ENCODE measurements at places on chromosomes 12 and 14. TPM values are rescaled to one million over a fixed set of nuclear protein-coding genes. Genes with fewer than 3 reads are reported as not detected.

DNA sequence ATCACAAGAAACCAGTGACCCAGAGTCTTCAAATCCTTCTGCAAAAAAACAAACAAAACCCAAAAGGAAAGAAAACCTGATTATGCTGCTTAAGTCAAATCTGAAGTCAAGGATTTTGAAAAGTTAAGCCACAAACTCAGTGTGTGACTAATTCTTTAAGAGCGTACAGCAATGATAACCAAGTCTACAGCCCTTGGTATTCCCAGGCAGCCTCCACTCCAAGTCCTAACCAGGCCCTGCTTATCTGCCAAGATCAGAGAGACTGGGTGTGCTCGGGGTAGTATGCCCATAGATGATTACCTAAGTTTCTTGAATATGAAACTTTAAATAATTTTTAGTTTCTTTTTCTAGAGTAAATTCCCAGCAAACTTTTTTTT is 13.1 kb downstream of the PGAM5 start:
- H3K36me3 ChIP-seq, result no peaks in the 10 kb centered on the region
- H3K27me3 ChIP-seq, result no peaks in the 10 kb centered on the region
- H3K4me3 ChIP-seq, result no peak overlapping the region
- no peak overlapping the region for H3K27ac ChIP-seq

GRCh38 chr12:52607314-52607713 is 6.1 kb upstream of the KRT72 start:
- H3K27me3 ChIP-seq, result no peaks in the 10 kb centered on the region
- H3K36me3 ChIP-seq, result no peaks in the 10 kb centered on the region
- H3K27ac ChIP-seq, result no peak overlapping the region
- H3K4me1 ChIP-seq, result no peaks in the 10 kb centered on the region
- no peak overlapping the region for H3K4me3 ChIP-seq
- no peak for DNase-seq

GRCh38 chr14:25121337-25122129 is 71.6 kb upstream of the STXBP6 start:
- no peak overlapping the region for H3K27ac ChIP-seq
- DNase-seq, result no peak
- H3K27me3 ChIP-seq, result no peaks in the 10 kb centered on the region
- no peaks in the 10 kb centered on the region for H3K4me1 ChIP-seq

- DNase-seq, result no peak
- H3K27me3 ChIP-seq, result no peaks in the 10 kb centered on the region
- no peak overlapping the region for H3K27ac ChIP-seq
Observed at GRCh38 chr12:1939331-1939730, 20.9 kb upstream of the CACNA2D4 start.

DNA sequence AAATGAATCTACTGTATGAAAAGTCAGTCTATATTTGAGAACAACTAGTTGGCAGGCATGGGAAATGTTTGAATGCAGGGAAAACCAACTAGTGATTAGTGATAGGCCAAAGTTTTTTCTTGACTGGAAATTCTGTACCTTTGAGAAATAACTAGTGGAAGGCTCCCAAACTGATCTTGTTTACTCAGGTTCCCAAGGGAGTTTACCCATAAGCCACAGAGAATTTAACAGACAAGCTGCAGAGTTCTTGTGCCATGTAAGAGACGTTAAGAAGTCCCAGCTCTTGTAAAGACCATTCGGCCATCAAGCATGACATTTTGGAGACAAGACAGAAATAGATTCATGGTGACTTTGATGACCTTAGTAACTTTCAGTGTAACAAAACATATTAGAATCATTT is 1882.8 kb upstream of the SEL1L start:
- H3K36me3 ChIP-seq, result no peaks in the 10 kb centered on the region
- no peak for DNase-seq
- H3K27me3 ChIP-seq, result no peaks in the 10 kb centered on the region
- H3K4me1 ChIP-seq, result no peaks in the 10 kb centered on the region
- no peak overlapping the region for H3K27ac ChIP-seq
- no peak overlapping the region for H3K4me3 ChIP-seq

Gene SCAF11
- total RNA-seq, result 168 TPM

All from testis (tissue), 5 donors.